ENCODE measurements at places on chromosomes 13 and 19.

DNA sequence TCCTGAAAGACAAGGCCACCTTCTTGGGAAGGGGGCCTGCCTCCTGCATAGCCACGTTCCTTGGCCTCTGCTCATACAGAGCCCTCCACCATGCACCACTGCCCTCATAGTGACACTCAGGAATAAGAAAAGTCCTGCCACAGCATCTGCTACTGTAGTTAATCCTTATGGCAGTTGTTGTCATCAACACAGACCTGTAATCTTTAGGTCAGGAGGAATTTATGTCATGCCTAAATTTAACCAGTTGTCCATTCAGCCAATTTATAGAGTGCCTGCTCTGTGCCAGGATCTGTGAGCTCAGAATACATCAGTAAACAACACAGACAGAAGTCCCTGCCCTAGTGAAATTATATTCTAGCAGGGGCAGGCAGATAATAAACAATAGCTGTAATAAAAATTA lies 44.4 kb downstream of the FAM124A start:
- no peak for DNase-seq

DNA sequence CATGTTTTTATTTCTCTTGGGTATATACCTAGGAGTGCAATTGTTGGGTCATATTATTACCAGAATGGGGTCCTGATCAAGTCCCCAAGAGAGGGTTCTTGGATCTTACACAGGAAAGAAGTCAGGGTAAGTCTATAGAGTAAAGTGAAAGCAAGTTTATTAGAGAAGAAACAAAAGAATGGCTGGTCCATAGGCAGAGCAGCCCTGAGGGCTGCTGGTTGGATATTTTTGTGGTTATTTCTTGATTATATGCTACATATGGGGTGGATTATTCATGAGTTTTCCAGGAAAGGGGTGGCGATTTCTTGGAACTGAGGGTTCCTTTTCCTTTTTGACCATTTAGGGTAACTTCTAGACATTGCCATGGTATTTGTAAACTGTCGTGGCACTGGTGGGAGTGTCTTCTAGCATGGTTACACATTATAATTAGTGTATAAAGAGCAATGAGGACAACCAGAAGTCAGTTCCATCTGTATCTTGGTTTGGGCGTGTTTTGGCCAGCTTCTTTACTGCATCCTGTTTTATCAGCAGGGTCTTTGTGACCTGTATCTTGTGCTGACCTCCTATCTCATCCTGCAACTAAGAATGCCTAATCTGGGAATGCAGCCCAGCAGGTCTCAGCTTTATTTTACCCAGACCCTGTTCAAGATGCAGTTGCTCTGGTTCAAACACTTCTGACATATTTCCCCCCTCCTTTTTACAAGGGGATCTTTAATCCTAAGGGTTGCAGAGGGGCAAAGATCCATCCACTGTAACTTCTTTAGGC lies 41.1 kb downstream of the CEACAM1 start:
- no peak for DNase-seq

DNA sequence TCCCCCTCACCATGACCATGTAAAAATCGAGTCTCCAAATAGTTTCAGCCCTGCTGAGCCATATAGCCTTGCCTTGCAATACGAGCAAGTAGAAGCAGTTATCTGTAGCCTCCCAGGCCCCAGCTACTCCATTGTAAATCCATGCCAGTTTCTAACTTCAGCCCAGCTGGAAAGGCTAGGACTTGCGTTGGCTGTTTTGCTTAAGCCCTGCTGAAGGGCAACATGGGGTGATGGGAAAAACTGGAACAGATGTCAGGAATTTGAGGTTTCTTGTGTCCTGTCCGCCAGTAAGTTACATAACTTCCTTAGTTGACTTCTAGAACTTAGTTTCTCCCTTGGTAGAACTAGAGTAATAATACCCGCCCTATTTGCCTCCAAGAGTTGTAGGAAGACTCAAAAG lies 216.0 kb upstream of the SERP2 start:
- no peak for DNase-seq

- no peak for DNase-seq
These were observed 29.6 kb upstream of the RCBTB2 start for GRCh38 chr13:48562296-48563066.

DNA sequence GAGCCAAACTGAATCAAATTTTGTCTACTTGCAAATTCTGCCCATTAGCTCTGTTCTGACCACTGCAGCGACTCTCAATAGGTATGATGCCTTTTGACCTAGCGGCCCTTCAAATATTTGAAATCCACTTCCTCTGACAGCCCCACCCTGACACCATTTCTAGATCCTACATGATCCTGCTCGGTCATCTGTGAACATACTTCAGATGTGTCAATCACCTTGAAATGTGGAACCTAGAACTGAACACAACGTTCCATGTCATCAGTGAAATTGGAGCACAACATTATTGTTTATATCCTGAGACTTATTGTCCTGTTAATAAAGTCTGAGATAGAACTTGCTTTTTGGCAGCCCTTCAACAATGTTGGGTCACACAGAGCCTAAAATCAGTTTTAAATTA lies 98.2 kb downstream of the UBL3 start:
- DNase-seq: no peak

GRCh38 chr13:28325022-28325421 lies 169.9 kb downstream of the FLT1 start:
- DNase-seq: no peak

- no peak for DNase-seq
These were observed 384.3 kb downstream of the HS6ST3 start for GRCh38 chr13:96474181-96474557.

- no peak for DNase-seq
These were observed 110.9 kb downstream of the HS6ST3 start for GRCh38 chr13:96200810-96201209.

DNA sequence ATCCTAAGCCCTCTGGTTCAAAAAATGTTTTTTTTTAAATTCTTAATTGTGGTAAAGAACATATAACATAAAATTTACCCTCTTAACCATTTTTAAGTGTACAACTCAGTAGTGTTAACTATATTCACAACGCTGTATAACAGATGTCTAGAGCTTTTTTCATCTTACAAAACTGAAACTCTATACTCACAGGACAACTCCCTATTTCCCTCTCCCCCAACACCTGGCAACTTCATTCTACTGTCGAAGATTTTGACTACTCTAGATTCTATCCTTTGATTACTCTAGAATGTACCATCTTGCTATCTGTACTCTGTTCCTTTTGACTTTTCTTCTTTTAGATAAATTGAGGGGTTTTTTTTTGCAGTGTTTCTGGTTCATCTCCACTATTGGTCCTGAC lies 200.4 kb downstream of the KLF12 start:
- no peak for DNase-seq

DNA sequence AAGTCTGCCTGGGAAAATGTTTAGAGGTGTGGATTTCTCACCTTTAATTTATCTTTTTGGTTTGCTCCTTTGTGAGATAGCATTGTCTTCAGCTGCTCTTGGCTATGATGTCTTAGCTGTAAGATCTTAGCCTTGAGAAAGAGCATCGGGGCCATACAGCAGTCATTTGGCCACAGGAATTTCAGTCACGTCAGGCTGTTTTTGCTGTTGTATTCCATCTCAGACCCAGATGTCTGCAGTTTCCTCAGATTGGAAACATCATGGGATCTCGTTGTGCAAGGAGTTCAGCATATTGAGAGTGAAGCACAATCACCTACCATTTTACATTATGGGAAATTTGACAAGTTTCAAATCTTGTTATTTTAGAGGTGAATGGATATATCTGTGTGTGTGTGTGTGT lies 89.3 kb upstream of the C1QTNF9B start:
- DNase-seq: peak; percentile 94

DNA sequence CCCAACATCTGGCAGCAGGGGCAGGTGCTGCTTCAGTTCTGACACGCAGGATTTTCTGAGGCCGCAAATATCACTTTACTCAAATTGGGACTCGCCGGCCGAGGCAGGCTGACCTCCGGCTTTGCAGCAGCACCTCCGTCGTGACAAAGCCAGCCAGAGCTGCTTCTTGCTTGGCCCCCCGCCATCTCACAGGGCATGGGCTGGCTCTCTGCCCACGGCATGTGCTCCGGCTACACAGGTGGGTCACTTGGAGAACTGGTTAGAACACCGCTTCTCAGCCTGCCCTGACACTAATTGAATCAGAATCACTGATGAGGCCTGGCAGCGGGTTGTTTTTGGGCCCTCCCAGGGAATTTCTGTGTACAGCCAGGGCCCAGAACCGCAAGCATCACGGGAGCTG lies 112.3 kb downstream of the SLC7A1 start:
- no peak for DNase-seq

DNA sequence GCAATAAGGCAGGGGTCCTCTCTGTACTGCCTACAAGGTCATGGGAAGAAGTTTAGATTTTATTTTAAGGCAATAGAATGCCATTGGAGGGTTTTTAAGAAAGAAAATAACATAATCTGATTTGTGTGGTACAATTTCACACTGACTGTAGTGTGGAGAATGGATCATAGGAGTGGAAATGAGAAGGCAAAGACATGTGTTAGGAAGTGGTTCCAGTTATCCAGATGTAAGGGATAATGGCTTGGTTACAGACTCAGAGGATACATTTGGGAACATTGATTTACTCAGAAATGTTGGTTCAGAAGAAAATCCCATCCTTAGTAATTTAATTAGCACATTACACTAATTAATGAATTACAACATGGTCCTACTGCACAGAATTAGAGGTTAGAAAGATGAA lies 788.2 kb downstream of the SLITRK5 start:
- no peak for DNase-seq

DNA sequence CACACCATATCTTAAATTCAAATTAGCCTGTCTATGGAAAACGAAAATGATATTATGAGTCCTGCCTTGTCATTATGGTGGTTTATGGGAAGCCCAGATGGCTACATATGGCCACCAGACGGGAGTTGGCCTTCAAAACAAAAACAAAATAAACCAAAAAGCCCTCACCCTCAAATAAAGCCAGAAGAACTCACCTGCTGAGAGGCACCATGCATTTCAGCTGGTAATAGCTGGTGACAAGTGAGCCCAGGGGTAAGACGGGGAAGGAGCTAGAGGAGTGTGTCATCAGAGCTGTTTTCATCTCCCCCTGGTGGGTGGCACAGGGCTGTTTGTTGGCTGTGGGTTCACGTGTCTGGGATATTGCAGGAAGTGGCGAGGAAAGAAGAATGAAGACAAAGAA lies 152.9 kb downstream of the EFNB2 start:
- no peak for DNase-seq

- no peak for DNase-seq
These were observed 454.5 kb downstream of the SUCLA2 start for GRCh38 chr13:47546391-47547225.

DNA sequence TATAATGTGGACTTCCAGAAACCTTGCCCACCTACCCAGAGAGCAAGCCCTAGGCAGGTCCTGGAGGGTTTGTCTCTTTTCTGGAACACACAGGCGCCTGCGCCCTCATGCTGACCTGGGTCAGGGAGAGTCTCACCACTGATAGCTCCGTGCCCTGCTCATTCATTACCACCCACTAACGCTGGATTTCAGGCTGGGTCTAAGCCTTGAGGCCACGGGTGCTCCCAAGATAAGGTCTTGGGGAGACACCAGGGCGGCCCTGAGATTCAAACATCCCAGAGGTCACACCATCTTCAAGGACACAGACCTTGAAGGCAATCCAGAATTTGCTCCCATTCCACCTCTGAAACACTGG lies 5.1 kb downstream of the S1PR2 start:
- no peak for DNase-seq

- DNase-seq: peak; percentile 85
These were observed 13.7 kb downstream of the KLHL26 start for GRCh38 chr19:18650468-18651041.

- DNase-seq: no peak
These were observed 552.1 kb downstream of the DCT start for GRCh38 chr13:93927431-93927830.

DNA sequence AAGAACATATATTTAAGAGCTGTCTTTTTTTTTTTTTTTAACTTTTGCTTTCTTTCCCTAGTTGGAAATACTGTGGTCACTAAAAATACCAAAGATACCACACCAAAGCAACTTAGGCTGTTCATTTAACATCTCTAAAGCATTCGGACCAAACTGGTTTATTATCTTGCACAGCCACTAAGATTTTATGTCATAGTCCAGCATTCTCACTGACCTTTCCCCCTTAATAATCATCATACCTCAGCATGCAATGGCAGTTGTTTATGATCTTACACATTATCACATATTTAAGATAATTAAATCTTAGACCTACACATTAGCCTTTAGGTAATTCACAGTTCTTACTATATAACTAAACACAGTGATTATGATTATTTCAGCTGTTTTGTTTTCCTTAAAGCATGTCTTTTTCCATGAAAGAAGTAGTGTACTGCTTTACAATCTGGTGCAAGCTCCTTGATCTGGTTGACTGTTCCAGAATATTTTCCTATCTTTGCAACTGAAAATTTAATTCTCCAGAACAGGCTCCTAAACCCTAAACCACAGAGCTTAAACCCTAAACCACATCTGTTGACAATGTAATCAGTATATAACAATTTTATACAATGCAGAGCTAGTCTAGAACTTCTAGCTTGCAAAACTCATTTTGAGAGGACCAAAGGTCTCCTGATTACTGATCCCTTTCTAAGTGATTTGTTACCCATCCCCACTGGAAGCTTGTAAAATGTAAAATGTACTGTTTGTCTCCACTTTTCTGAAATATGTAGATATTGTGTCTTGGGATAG lies 74.2 kb downstream of the CDK8 start:
- DNase-seq: no peak

GRCh38 chr13:95239283-95239682 lies 62.0 kb downstream of the ABCC4 start:
- no peak for DNase-seq

- DNase-seq: no peak
These were observed 31.2 kb upstream of the ANKRD10 start for GRCh38 chr13:110945928-110946570.

- DNase-seq: no peak
These were observed 5.4 kb downstream of the BLVRB start for GRCh38 chr19:40460185-40460584.

- peak; percentile 24 for DNase-seq
These were observed 202.2 kb downstream of the SUCLA2 start for GRCh38 chr13:47798906-47799305.

DNA sequence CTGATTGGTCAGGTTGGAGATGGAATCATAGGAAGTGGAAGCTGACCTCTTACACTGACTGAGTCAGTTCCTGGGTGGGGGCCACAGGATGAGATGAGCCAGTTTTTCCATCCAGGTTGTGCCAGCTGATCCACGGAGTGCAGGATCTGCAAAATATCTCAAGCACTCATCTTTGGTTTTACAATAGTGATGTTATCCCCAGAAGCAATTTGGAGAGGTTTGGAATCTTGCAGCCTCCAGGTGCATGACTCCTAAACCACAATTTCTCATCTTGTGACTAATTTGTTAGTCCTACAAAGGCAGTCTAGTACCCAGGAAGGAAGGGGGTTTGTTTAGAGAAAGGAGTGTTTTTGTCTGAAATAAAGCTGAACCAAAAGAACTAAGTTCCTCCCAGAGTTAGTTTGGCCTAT lies 212.8 kb downstream of the SLITRK6 start:
- peak; percentile 14 for DNase-seq

DNA sequence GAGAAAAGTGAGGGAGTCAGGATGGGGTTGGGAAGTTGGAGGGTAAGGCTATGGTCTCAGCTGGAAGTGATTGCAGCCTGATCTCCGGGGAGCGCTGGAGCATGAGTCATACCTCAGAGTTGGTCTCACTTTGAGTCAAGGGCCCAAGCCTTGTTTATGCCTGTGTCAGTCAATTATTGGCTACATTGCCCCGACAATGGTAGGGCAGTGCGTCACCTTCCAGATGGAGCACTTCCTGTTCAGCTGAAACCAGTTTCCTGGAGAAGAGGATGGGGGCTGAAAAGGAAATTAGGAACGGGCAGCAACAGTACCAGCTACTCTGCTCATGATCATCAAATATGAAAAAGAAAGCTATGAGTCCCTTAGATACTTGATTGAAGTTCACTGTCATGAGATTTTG lies 60.4 kb downstream of the ADGRE1 start:
- peak; percentile 12 for DNase-seq

GRCh38 chr13:91247768-91248167 lies 99.7 kb upstream of the MIR17HG start:
- no peak for DNase-seq

All from brain microvascular endothelial cell (primary cell).